NCI-H510A treated with DMSO at 0.1 percent for 48 hours (cell line): ENCODE measurements at places on chromosomes 2 and 18.

- DNase-seq: peak; percentile 21
These were observed 214.6 kb downstream of the TRIB2 start for GRCh38 chr2:12931186-12931844.

GRCh38 chr2:30217644-30218337, 13.5 kb upstream of the LBH start:
- DNase-seq: peak; percentile 97

DNA sequence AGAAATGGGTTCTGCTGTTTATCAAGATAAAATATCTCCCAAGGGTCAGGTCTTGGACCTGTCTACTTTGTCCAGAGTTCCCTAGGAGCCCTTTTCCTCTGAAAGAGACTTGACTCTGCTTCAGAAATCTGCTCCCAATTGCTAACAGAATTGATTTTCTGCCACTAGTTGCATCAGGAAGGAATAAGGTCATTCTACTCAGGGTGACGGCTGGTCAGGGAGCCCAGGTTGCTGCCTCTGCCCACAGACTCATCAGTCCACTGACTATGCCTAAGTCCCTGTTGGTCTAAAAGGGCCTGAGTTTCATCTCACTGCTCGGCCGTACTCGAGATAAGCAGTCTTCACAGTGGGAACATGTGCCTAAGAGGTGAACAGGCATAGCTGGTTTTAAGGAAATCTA, 61.2 kb downstream of the EVA1A start:
- DNase-seq: no peak

- peak; percentile 64 for DNase-seq
These were observed 77.8 kb upstream of the STPG4 start for GRCh38 chr2:47232738-47233415.

DNA sequence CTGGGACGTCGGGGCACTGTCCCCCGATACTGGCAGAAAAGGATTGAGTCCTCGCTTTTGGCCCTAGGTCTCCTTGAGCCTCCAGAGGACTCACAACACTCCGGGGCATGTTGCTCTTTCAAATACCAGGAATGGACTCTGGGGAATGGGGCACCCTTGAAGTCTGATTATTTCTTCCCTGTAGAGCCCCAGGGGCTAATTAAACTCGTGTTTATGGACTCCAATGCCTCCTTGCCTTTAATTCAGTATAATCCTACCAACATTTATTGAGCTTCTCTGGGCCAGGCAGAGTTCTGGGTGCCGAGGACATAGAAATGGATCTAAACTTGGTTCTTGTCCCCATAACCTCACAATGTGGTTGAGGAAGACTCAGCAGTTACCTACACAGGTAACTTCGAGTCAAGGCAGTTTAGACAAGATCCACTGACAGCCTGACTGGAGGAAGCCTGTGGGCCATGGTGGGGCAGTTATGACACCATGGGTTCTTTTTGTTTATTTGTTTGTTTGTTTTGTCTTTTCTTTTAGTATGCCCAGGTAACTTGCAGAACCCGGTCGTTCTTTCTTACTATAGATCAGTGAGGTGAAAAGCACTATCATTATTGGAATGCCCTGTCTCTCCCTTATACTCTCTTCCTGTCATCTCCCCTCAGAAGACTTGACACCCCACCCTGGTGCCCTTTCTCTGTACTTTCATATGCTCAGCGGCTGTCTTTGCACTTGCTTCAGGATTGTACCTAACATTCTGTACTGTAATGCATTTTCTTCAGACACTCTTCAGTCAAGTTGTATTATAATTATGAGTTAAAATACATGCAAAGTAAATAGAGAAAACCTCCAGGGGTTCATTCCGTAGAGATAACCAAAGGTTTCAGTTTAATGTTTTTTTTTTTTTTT, 3.2 kb downstream of the CFLAR start:
- DNase-seq: peak; percentile 16

- DNase-seq: no peak
These were observed 1224.8 kb downstream of the SUCLG1 start for GRCh38 chr2:83234246-83234645.

DNA sequence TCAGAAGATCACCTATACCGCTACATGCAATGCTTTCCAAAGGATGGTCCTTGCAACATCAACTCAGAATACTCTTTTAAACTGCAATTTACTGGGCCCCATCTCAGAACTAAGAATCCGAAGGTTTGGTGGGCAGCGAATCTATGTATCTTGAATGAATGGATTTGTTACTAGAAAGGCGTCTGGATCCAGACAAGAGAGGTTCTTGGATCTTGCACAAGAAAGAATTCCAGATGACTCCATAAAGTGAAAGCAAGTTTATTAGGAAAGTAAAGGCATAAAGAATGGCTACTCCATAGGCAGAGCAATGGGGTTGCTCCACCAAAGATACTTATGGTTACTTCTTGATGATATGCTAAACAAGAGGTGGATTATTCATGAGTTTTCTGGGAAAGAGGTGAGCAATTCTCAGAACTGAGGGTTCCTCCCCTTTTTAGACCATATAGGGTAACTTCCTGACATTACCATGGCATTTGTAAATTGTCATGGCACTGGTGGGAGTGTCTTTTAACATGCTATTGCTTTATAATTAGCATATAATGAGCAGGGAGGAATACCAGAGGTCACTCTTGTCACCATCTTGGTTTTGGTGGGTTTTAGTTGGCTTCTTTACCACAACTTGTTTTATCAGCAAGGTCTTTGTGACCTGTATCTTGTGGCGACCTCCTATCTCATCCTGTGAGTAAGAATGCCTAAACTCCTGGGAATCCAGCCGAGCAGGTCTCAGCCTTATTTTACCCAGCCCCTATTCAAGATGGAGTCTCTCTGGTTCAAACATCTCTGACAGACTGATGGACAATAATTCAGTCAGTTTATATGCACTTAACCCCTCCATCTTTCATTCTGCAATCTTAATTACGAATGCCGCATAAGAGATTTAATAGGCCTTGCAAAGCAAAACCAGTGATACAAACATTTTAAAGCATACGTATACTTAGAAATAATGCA, 7.5 kb upstream of the RMDN2 start:
- DNase-seq: no peak

GRCh38 chr2:237691029-237691907, 63.9 kb downstream of the LRRFIP1 start:
- DNase-seq: no peak

DNA sequence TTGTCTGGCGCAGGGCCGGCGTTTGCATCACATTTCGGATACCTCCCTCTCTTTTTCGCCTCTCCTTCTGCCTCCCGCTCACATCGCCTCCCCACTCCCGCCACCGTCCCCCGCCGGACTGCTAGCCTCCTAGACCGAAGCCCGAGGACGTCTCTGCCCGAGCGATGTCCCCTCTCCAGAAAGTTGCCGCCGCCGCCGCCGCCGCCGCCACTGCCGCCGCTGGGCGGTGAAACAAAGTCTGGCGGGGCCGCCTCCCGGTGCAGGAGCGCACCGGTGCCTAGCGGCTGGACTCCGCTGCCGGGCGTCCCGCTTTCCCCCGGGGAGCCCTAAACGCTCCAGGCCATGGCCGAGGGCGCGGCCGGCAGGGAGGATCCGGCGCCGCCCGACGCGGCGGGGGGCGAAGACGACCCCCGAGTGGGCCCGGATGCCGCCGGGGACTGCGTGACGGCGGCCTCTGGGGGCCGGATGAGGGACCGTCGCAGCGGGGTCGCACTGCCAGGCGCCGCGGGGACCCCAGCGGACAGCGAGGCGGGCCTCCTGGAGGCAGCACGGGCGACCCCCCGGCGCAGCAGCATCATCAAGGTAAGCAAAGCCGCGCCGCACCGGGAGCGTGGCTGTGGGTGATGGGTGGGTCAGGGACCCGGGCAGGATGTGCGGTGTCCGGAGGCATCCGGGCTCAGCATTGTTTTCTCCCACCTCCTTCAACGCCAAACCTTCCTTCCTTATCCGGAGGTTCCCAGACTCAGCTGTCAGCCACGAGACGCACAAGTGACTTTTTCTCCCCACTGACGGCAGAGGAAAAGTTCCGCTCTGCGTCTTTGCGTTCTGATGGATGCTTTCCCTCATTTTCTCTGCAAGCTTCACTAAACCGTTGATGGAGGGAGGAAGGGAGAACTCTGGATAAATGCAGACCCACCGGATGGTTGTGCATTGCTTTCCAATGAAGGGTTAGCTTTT, 643 bp downstream of the PLCL1 start:
- no peak for DNase-seq

DNA sequence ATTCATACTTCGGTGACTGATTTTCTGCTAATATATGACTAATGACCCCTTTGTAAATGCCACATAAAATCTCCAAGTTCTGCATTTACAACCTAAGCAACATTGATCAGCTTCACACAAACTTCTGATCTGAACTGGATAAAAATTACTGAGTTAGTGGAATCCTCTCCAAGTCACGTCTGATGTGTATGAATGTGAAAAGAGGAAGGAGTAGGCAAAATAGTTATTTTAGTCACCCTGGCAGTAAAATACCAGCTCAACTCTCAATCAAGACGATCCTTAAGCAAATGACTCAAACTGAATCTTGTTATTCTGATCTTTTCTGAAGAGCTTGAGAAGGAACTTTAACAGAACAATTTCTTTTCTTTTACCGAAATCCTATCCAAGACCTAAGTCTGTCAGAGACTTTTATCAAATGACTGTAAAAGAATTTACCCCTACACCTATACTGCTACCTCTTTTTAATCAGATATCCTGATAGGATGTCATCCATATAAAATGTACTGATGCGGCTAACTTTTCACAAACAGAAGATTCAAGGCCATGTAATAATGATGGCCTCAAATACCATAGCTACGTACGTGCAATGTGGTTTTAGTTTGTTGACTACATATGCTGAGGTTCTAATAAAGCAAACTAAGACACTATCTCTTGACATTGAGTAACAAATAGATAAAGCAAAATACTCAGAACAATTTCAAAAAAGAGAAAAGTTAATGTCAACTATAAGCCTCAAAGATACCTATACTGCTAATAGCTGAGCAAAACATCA, 23.7 kb downstream of the CUL3 start:
- DNase-seq: no peak

DNA sequence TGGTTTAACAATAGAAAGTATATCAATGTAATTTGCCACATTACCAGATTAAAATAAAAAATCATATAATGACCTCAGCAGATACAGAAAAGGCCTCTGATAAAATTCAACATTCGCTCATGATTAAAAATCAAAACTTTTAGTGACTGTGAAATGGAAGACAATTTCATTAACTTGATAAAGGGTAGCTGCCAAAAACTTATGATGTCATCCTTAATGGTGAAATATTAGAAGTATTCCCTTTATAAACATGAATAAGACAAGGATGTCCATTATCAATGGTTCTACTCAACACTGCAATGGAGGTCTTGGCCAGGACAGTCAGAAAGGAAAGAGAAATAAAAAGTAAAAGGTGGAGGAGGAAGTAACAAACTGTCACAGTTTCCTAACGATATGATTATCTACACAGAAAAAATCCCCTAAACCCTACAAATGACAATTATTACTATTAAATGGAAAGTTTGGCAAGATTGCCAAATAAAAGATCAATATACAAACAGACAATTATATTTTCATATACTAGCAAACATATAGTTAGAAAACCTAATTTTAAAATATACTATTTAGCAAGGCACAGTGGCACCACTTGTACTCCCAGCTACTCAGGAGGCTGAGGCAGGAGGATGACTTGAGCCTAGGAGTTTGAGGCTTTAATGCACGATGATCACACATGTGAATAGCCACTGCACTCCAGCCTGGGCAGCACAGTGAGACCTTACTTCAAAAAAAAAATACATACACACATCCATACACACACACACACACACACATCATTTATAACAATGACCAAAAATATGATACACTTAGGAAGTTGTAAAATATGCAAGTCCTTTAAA, 12.8 kb downstream of the METTL8 start:
- DNase-seq: no peak

DNA sequence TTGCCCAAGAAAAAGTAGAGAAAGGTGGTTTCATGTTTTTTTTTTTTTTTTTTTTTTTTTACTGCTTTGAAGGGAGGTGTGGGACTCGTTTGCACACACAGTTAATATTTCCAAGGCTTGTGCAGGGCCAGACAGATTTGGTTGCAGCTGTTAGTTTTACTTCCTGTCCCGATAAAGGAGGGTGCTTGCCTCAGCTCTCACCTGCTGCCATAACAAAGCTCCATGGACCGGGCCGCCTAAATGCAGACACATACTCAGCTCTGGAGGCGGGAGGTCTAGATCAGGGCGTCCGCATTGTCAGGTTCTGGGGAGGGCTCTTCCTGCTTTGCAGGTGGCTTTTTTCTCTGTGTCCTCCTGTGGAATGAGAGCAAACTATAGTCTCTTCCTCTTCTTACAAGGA, 69.9 kb downstream of the ODC1 start:
- peak; percentile 67 for DNase-seq

- peak; percentile 38 for DNase-seq
These were observed 59.4 kb downstream of the DGKD start for GRCh38 chr2:233413559-233414272.

DNA sequence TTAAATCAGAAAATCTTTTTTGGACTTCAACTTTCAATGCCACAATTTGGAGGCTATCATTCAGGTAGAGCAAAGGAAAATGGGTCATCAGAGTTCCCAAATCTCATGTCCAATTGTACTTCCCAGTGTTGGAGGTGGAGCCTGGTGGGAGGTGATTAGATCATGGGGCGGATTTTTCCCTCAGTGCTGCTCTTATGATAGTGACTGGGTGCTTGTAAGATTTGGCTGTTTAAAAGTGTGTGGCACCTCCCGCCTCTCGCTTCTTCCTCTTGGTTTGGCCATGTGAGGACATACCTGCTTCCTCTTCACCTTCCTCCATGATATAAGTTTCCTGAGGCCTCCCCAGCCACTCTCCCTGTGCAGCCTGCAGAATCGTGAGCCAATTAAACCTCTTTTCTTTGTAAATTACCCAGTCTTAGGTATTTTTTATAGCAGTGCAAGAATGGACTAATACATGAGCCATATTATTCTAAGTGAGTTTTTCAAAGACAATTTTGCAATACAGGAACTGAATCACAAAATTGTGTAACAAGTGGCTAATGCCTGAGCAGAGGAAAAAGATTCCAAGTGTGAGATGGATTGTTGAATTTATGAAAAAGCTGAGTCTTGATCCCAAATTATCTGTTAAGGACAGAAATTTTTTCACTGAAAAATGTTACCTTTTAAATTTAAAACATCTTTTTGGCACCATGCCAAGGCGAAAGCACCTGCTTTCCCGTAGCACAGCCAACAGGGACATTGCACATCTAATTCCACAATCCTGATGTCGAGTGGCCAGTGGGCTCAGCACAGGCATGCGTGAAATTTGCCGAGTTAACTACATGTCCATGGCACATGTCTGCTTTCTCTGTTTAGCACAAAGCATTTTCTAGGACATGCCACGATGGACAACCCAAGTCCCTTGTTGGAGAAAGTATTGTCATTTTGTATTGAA, 150.9 kb downstream of the COL6A3 start:
- DNase-seq: no peak

- no peak for DNase-seq
These were observed 97.2 kb downstream of the SP100 start for GRCh38 chr2:230512955-230513748.

- DNase-seq: peak; percentile 71
These were observed 821 bp upstream of the EML6 start for GRCh38 chr2:54722641-54723040.

DNA sequence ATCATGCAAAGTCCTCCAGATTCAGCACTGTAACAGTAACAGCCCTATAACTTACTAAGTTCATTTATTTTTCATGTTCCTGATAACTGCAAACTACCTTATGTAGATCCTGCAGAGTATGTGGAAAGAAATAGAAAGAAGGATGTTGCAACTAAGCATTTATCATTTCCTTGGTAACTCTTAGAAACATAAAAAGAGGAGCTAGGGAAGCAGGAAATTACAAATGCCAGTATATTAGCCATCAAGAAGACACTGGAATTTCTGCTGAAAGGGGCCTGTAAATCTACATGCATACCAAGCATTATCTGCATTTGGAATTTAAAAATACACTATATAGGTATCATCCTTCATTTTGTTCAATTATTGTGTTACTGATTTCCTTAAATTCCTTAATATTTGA, 66.8 kb downstream of the PDE11A start:
- no peak for DNase-seq
